ENCODE measurements at places on chromosomes 3 and 15. TPM values are rescaled to one million over a fixed set of nuclear protein-coding genes. Genes with fewer than 3 reads are reported as not detected.

DNA sequence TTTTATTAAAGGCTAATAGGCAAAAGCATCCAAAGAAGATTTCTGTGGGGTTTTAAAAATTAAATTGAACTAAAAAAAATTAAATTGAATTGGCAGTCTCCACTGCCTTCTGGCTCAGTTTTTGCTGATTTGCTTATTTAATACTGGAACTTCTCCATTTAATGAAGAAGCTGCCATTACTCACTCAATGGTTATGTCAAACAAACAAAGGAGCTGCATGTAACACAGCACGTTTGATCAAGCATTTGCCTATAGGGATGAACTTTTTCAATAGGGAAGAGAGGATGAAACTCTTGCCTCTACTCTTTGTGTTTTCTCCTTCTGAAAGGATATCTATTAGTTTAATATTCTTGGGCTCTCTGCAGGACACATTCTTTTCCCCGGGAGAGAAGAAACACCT is 4.8 kb upstream of the HCLS1 start:
- DNase-seq, result no peak

GRCh38 chr3:43499256-43499655 is 122.6 kb downstream of the ANO10 start:
- no peak for DNase-seq

- no peak for DNase-seq
Observed at GRCh38 chr15:34341381-34342212, 1.3 kb downstream of the NOP10 start.

GRCh38 chr3:14513566-14514322 is 26.4 kb downstream of the GRIP2 start:
- DNase-seq, result peak; percentile 44

DNA sequence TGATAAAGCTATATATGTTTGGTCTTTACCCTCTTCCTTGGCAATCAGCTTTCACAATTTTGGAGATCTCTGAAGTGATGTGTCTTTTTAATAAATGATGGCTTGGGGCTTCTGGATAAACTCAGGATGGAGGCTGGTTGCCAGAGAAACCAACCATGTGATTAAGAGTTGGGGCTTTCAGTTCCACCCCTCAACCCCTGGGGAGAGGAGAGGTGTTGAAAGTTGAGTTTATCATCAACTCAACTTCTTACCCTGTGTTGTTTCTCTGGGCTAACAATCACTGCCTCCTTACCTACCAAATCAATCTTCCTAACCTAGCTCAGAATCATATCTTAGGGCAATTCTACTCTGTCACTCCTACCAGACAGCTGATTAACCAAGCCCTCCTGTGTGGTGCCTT is 735.8 kb downstream of the ZPLD1 start:
- DNase-seq, result no peak

GRCh38 chr3:39156421-39156820 is 3.0 kb upstream of the CSRNP1 start:
- no peak for DNase-seq

SETD5 gene
- 64.4 TPM for total RNA-seq

TNNC1 gene
- total RNA-seq, result 2,349 TPM
